SJCRH30 (cell line): ENCODE measurements at places on chromosomes 2 and 18.
A peak's percentile ranks its signal among the peaks of the same experiment; 100 is the strongest.

DNA sequence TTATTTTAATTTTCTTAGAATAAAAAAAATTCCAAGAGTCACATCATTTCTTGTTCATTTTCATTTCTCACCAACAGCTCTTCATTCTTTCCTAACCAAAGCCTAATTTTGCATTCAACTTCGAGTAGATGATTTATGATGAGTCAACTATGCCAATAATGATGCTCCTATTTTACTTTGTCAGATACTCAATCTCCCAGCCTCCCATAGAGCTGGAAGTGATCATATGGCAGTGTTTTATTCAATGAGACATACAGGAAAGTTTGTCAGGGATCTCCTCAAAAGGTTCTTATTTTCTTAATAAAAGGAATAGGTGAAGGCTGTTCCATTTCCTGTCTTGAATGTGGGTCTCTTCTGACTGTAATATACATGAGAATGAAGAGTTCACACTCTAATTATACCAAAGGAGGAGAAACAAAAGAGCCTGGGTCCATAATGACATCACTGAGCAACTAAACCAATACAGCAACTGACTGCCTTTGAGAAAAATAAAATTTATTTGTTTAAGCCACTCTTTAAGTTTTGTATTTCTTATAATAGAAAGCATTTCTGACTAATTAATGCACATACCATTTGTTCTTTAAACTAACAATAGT is 231.2 kb upstream of the CYP26B1 start:
- DNase-seq, result no peak

- peak; percentile 20 for DNase-seq
Measured at GRCh38 chr2:157355618-157356017, 30.0 kb upstream of the ERMN start.

DNA sequence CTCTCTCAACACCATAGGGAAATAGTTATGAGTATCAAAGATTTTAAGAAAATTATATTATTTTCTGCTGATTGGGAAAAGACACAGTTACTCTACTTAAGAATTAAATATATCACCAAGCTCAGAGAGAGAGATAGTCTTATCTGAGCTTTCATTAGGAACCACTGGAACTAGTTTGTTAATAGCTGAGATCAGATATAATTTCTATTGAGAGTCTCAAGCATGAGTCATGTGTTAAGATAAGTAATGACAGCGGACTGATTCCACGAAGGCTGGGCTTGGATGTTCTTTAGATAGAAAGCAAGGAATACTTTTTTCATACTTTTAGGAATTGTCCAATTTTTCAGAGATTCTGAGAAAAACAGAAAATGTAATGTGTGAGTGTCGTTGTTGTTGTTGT is 44.4 kb upstream of the RBM44 start:
- no peak for DNase-seq

DNA sequence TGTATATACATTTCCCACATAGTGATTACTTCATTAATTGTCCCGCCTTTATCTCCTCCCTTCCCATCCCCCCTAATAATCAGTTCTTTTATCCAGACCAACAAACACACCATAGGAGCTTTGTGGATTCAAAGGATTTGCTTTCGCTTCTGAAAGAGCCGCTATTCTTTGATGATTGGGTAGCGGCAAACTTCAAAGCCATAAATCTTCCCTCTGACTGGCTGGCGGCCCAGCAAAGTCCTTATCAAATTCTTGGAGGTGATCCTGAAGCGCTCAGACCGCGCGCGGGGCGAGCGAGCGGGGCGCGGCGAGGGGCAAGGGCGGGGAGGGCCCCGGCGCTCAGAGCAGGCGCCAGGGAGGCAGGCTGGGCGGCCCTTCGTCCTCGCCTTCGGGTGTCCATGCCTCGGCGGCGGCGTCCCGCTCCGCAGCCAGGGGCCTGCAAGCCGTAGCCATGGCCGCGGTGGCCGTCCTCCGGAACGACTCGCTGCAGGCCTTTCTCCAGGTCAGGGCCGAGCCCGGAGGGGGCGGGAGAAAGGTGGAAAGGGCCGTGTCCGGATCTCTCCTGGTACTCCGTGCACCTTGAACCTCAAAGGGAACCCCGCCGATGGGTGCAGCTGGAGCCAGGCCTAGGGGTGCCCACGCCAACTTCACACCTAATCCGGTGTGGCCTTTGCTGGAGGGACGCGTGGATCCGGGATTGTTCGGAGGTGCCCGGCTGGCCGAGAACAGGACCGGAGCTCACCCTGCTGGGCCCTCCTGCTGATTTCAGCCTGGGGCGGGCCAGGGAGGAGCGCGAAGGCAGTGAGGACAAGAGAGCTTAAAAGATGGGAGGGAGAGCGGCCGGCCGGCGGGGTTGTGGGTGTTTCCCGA is at the start of gene SP5:
Gene SP5 (plus strand): TSS at position 276 of the 870 bp plus-strand sequence. CDS start 176 bp downstream, at position 452.
- DNase-seq, result no peak

GRCh38 chr2:215189393-215189792 is 51.0 kb upstream of the ABCA12 start:
- no peak for DNase-seq

DNA sequence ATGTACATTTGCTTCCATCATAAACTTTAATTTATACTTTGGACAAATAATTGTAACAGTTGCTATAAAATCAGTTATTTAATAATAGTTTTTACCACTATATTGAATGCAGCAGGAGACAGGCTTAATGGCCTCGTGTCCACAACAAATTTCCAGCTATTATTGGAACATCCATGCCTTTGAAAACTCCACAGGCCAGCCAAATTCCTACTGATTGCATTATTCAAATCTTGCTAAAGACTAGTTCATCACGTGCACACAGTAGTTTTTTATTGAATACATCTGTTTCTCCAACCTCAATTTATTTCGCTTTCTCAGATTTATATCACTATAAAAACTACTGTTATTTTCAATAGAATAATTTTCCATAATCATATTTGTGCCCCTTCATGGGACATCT is 18.4 kb upstream of the PTPRM start:
- no peak for DNase-seq

DNA sequence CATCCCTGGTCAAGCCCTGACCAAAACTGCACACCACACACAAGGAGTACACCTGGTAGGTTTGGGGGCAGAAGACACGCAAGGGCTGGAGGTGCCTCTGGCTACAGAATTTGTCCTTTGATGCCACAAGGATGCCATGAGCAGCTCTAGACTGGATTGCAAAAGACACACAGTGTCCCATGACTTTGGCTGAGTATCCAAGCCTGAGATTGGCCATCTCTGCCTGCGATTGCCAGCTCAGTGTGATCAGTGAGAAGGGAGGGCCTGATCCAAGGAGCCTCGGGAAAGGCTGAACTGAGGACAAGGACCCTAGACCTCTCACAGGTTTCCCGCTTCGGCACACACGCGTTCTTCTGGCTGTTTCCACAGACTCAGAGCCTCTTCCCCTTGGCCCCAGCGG is 60.0 kb upstream of the FOSL2 start:
- no peak for DNase-seq

DNA sequence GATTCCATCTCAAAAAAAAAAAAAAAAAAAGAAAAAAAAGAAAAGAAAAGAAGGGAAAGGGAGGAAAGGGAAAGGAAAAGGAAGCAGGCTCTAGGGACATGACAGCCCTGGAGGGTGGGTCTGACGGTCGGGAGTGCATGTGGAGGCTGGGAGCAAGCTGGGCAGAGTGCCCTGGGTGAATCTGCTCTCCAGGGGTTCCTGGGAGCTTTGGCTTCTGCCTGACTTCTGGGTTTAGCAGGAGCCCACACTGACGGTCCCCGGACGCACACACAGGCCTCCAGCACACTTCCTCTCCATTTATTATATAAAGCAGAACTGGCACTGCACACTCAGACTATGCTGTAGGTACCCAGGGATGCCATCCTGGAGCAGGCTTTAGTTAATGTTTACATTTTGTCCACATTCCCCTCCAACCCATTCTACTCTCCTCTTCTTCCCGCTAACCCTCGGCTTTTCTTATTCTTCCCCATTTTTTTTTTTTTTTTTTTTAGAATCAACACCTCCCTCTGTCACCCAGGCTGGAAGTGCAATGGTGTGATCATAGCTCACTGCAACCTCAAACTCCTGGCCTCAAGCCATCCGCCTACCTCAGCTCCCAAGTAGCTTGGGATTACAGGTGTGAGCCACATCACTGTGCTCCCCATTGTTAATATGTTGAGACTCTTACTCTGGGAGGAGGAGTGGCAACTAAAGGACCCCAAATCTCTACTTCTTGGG is 151.1 kb upstream of the SLC1A4 start:
- no peak for DNase-seq

DNA sequence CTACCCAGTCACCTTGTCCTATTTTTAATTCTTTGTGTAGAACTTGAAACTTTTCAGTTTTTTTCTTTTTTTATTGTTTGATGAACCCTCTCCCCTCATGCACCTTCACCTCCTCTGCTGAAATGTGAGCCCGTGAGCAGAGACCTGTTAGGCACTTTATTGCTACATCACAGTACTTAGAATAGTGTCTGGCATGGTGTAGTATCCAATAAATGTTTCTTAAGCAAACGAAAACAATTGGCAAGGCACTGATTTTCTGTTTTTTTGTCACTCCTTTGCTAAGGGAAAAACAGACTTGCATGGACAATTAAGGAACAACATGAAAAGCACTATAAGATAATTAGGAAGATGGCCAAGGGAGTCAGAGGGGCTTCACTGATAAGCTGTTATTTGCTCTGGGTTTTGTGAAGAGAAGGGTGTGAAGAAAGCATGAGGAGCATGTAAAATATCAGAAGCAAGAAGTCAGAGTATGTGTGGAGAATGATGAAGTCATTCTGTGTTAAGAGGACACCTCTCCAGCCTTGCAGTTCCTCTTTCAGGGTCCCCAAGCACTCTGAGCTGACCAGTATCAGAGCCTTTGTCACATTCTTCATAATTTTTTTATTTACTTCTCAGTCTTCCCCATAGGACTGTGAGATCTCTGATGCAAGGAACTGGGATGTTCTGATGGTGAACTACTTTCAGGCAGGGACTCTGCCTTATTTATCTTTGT is 99.7 kb upstream of the CAVIN2 start:
- no peak for DNase-seq

- DNase-seq, result no peak
Measured at GRCh38 chr2:231390667-231391066, 4.8 kb upstream of the B3GNT7 start.

DNA sequence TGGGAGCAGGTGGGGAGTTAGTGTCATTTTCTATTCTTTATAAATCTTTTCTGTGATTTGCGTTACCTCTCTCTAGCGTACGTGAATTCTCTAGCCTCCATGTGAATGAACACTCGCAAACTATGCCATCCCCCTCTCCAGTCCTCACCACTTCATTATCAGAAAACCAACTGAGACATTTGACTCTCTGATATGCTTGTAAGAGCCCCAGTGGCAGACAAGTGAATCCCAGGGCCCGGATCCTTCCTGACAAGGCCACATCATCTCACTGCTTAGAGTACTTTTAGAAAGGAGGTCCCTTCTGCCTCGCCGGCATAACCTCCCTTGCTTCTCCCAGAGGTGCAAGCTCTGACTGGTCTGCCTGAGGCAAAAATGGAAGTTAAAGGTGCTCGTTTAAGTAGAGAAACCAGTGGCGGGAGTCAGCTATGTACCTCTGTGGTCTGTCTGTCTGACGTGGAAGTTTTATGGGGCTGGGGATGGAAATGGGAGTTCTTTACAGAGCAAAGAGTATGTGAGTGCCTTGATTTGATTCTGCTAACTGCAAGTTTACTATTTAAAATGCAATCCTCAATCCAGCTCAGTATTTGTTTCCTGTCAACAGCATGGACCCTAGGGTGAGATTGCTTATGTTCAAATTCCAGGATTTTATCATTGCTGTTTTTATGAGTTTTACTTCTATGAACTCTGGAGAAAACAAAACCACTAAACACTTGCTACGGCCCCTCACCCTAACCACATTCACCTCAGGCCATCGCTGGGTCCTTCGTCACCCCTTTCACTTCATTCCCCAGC is 114.9 kb upstream of the MSTN start:
- no peak for DNase-seq

DNA sequence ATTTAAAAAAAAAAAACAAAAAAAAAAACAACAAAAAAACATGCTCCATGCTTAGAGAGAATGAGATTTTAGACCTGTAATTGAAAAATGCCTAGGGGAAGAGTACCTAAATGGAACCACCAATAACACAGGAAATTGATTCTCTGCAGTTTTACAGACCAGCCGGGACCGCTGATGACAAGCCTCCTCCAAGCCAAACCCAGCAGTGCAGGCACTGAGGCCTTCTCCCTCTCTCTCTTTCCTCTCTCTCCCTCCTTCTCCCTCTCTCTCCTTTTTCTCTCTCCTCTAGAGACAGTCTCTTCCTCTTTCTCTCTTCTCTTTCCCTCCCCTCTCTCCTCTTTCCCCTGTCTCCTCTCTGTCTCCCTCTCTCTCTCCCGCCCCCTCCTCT is 228.8 kb upstream of the COPS8 start:
- no peak for DNase-seq

GRCh38 chr2:195734931-195735330 is 77.9 kb downstream of the SLC39A10 start:
- no peak for DNase-seq

DNA sequence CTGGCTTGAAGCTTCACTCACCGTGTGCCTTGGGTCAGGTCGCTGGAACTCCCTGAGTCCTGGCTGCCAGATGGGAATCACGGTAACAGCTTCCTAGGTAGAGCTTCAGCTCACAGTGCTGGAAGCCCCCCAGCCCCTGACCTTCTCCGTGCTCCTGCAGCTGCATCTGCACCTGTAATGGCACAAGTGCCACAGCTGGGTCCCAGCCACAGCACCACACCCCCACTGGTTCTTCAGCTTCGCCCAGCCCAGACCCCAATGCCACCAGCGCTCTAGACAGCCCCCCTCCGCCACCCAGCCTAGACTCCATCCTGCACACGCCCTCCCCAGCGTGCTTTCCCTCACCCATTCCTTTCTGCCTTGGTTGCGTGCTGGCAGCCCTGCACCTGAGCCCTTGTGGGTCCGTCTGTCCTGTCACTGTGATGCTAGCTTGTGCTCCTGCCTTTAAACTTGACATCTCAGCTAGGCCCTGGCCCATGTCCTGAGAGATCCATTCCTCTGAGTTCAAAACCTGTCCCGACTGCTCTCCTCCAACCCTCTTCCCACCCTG is 7.6 kb upstream of the ESPNL start:
- DNase-seq, result no peak

DNA sequence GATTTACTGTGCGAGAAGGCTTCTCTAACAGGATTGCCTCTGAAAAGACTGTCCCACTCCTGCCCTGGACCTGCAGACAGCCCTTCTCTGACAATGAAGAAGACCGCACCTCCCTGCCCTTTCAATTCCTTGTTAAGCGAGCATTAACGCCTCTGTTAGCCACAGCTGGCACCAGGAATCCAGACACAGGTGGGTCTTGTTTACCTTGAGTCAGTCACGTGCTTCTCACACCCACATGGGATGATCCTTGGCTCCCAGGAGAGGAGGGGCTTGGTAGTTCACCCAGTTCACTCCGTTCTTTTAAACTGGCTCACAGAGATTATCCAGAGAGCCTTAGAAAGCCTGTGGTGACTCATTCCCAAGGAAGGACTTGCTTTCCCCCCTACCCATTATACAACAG is 410.5 kb upstream of the MEIS1 start:
- no peak for DNase-seq

- no peak for DNase-seq
Measured at GRCh38 chr2:177398290-177398683, 5.7 kb downstream of the AGPS start.

DNA sequence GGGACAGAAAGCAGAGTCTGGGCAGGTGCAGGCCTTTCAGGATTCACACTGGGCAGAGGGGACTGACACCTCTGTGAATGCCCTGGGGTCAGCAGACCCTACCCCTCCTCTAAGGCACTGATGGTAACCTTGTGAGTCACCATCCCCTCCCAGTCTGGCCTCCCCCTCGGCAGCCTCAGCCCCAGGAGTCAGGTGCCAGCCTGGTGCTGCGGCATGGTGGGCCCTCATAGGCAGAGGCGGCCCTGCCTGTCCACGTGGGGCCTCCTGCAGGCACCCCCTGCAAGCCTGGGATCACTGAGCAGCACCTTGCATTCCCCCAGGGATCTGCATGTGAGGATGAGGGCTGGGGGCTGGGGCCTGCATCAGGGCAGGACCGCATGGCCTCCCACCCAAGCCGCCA is 4.8 kb upstream of the GPR17 start:
- no peak for DNase-seq
